ENCODE measurements at places on chromosomes 16 and 17.

- no peak for DNase-seq
Observed at GRCh38 chr16:83392743-83393142, 415.0 kb upstream of the HSBP1 start.

DNA sequence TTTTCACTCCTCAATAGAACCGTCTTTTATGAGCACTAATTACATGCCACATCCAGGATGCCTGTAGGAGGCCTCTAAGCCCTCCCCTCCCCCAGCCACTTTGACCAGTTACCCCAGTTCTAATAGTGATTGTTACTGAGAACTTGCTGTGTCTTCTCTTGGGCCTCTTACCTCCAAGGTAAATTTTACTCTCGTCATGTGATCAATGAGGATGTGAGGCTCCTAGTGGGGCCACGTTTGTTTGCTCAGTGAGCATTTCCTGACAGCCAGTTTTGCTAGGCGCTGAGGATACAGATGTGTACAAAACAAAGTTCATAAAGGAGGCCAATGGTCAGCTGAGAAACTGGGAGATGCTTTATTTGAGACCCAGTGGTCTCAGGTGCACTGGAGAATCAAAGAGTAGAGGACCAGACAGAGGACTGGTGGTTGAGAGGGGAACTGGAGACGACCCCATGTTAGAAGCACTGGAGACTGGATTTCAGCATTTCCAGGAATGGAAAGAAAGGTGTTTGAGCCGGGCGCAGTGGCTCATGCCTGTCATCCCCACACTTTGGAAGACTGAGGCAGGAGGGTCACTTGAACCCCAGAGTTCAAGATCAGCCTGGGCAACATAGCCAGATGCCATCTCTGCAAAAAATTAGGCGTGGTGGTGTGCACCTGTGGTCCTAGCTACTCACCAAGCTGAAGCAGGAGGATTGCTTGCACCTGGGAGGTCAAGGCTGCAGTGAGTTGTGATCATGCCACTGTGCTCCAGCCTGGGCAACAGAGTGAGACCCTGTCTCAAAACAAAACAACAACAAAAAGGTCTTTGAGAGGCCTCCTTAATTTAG is 2.6 kb downstream of the ATP2C2 start:
- no peak for DNase-seq

GRCh38 chr16:4556580-4556979 is 440 bp downstream of the C16orf96 start:
- DNase-seq = no peak

DNA sequence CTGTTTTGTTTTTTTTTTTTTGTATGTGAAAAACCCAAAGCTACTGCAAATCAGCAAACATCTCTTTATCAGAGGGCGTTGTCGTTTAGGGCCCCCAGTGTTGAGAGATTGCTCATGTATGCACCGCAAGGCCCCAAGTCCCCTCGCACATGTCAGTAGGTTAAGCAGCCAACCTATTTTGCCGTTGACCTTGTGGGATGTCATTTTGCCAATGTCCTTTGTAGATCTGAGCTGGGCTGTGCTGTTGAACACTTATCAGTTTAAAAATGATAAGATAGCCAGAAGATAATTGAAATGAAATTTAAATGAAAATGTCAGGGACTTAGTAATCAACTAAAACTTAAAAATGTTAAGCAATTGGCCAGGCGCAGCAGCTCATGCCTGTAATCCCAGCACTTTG is 26.2 kb downstream of the ARSG start:
- DNase-seq = no peak

GRCh38 chr17:70613681-70614080 is 444.3 kb downstream of the KCNJ2 start:
- no peak for DNase-seq

DNA sequence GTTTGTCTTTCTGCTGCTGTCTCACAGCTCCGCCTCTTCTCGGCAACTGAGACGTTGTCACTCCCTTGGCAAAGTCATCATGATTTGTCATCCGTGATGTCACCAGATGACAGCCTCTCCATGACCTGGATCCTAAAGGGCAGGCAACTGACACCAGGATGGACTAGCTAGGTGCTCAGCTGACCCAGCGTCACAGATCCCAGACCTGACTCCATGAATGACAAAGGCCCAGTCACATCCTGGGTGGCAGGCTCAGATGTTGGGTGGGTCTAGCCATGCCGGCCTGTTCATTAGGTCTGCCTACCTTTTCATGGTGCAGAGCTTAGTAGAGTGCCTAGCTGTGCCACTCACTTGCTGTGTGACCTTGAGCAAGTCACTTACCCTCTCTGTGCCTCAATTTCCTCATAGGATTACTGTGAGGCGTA is 3.8 kb upstream of the TMEM238L start:
- no peak for DNase-seq

- peak; percentile 86 for DNase-seq
Observed at GRCh38 chr16:68369697-68370580, 59.1 kb downstream of the PRMT7 start.

DNA sequence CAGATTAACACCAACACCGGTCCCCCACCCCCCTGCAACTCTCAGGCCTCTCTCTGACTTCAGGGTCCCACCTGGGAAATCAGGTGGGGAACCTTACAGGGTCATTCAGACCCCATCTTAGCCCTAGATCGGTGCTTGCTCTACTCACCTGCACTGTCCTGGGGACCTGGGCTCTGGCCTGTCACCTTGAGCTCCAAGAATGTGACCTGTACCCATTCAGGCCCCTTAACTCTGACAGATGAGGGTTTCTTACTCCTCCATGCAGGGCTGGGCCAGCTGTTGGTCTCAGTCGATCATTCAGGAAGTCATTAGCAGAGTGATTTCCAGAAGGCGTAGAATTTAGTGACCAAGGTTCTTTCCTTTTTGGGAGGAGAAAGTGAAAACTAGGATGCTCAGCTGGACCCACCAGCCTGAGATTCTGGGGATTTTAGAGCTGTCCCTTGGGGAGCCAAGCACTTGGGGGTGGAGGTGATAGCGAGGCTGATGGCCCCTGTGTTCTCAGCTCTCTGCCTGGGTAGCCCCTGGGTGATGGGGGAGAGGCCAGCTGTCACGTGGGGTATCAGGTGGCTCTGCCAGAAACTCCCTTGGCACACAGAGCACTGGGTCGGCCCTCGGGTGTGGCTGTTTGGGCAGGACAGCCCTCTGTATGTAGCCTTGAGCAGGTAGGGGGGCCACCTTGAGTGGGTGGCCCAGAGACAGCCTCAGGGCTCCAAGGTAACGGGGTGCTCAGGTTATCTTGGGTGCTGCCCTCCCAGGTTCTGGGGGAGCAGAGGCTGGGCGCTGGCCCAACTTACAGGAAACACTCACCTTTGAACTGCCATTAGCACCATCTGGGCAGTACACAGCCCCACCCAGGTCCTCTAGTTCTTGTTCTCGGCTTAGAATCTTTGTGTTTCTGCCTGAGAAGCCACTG is 724 bp downstream of the MVP start:
- DNase-seq = peak; percentile 70
